CMK (cell line): ENCODE measurements at places on chromosomes 6 and 20.

GRCh38 chr6:82783587-82784236, 281.9 kb downstream of the UBE3D start:
- no peak for DNase-seq

DNA sequence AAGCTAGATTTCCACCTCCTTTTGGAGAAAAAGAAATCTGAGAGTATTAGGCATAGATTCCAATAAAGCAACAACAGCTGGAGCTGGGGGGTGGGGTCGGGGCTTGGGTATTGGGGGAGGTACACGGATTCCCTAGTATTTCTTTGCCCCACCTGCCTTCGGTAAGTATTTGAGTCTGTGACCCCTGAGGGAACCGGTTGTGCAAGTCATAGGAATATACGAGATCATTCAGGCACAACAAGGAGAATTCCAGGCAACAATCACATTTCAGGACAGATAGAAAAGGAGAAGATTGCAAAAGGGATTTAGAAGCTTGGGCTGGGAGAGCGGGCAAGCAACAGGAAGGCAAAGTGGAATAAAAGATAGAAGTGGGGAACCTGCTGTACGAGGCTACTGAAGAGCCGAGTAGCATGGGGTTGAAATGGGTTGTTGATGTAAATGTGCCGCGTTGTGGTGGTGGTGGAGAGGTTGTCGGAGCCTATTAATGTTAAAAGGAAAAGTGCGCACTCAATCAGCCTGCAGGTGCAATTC, 148.9 kb downstream of the BCAS1 start:
- no peak for DNase-seq

GRCh38 chr20:50152394-50153152, 950 bp downstream of the PEDS1 start:
- no peak for DNase-seq

DNA sequence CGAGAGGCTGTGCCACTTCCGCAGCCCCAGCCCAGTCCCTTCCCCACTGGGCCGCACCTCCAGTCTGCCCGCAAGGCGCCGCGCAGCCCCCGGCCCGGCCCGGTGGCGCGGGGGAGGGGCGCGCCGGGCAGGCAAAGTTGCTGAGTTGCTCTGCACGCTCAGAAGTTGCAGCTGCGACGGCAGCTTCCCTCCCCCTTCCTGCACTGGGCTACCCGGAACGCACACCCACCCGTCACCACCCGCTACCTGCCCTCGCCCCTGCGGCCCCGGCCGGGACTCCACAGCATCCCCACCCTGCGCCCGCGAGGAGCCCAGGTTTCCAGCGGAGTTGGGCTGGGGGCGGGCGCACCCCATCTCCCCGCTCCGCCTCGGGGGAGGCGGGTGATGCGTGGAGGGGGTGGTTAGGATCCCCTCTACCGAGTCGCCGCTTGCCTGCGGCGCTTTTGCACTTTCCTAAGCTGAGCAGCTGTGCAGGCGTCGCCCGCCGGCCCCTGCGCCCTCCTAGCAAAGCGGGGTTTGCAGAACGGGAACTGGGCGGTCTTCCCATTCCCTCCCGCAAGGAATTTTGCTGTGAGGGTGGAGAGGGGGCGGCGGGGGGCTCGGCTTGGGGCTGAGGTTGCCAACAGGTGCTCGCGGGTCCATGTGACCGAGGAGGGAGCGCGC, 55.9 kb upstream of the RREB1 start:
- DNase-seq: no peak

DNA sequence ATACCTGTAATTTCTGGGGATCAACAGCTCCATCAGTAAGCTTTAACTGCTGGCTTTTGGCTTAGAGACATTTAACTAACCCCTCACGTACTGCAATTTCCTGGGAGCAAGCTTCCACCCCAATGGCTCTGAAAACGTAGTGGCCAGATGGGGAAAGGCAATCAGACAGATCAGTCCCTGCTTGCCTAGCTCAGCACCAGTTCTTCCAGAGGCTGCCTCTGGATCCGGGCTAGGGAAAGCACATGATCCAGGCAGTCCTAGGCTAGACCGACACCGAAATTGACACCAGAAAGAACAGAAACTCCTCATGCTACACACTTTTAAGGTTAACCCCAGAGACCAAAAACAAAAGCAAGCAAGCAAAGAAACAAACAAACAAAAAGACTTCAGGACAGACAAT, 13.3 kb downstream of the PREP start:
- DNase-seq: no peak

DNA sequence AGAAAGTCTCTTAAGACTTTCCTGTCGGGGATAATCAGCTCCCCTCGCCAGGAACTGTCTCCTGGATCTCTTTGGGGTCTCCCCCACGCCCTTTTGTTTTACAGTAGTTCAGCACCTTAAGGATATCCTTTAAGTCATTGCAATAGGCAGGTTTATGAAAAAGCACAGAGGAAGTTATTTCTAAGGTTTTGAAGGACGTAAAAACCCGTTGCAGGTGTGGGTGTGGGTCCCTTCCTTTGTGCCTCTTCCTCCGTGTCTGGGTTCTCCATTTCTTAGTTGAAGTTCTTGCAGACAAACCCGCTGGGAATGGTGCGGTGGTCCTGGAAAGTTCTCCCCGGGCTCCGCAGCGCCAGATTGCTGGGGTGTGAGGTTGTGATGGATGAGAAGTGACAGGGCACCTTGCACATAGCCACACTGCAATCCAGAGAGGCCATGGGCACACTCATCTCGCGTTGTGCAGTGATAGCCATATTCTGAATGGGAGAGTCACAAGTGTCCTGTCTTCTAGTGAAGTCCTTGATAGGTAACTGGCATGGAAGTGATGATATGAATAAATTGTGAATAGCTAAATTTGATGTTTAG, 65.2 kb downstream of the GTF2H5 start:
- DNase-seq: no peak

DNA sequence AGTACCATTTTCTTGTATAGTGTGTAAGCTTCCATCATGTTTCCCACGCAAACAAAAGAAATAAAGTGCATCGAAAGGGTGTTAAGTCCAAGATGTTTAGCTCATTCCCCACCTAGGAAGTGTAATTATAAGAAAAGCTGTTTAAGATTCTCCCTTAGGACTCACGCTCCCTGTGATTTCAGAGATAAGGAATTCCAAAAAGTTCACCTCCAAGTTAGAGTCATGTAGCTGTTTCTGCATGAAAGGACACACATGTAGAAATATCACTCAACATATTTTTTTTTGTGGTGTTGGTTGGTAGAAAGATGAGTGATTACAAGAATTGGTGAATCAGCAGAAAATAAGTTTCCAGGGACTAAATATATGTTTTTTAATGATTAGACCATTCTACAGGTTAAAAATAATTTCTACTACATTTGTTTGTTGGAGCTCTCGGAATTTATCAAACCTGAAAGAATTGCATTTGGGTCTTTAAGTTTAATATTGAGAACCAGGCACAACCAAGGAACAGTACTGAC, 10.4 kb downstream of the OPN5 start:
- DNase-seq: no peak

- DNase-seq: no peak
These were observed 62.3 kb downstream of the STK4 start for GRCh38 chr20:45028424-45029136.

GRCh38 chr20:52201395-52201794, 9.8 kb upstream of the ZFP64 start:
- DNase-seq: no peak

DNA sequence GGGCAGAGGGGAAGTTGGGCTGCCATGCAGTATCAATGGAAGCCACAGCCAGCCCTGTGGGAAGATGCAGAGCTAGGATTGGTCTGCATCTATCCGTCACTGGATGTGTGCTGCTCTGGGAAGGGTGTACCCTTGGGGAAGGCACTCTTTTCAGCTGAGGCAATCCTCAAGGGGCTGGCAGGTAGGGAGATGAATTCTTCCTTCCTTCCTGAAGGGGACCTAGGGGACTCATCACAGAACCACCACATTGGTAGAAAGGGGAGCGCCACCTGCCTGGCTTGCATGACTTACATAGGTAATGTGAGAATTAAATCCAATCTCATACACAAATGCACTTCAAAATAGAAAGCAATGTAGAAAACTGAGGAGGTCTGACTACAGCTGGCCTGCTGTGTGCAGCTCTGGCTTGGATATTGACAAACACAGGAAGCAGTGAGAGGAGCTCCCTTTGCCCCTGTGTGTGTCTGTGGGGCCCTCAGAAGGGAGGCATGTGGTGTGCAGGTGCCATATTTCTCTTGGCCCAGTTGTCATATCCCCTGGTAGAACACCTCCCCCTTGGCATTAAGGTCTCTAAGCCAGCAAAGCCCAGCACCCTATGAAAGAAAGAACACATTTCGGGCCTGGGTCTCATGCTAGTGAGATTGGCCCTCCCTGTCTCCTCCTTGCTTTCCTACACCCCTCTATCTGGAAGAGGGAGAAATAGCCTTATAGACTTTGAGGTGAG, 260.3 kb upstream of the MOCS1 start:
- no peak for DNase-seq

DNA sequence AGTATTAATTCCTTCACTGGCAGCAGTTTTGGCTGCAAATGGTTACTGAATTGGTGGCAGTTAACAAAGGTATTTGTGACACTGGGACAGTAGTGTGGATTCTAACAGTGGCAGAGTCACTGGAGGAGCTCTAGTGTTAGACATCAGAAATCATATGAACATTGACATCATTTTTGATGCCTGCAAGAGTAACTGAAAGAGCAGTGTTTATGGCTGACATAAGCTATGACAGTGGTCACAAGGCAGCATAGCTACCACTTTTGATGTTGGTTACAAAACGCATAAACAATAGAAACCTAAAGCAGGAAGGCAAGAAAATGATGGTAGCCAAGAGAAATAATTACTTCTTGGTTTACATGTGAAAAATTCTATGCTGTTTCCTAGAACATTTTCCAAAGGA, 326.7 kb upstream of the MAN1A1 start:
- no peak for DNase-seq

DNA sequence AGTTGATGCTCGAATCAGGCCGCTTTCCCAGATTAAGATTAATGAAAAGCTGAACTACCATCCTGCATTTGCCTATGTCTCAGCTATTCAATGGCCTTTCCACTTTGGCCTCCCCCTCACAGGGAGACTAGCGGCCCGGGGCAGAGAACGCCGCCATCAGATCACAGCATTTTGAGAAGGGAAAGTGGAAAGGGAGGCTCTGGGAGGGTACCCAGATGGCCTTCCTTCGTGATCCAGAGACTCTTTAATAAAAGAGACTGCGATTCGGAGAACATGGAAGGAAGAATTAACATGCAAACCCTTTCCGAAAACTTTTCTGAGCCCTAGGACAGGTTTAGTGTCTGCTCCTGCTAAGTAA, 533 bp downstream of the MRPS18A start:
- DNase-seq: no peak

DNA sequence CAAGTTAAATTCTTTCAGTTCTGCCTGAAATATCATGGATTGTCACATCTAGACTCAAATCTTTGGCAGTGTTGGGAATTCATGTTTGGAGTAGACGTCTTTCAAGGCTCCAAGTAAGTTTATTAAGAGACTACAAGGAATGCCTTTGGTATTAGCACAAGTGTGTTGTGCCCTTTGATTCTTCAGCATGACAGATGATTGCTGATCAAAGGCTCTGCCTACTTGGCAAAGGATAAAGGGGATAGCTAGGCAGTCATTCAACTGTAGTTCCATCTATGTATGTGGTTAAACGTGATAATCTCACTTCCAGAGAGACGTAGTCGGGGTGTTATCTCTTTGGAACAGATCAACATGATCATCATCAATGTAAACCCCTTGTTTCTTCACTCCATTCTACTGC, 86.2 kb downstream of the SPTLC3 start:
- DNase-seq: no peak

DNA sequence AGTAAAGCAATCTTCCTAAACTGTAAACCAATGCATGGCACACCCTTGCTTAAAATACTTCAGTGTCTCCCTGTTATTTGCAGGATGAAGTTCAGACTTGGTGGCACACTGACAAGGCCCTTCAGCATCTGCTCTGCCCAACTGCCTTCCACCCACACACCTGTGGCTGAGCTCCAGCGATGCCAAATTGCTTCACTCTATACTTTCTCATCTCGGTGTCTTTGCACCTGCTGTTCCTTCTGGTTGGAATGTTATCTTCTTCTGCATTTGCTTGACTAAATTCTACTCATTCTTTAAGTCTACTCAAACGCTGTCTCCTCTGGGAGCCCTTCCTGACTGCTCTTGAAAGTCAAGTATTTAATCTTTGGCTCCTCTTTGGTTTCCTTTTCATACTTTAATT, 100.1 kb upstream of the SUPT3H start:
- DNase-seq: no peak
